Activated naive CD4-positive, alpha-beta T cell treated with anti-CD3 and anti-CD28 coated beads, Interleukin-2, amount 10 ng/mL, durations not matched to agents 7 days and 5 days (primary cell): ENCODE measurements at places on chromosomes 11 and 22.

DNA sequence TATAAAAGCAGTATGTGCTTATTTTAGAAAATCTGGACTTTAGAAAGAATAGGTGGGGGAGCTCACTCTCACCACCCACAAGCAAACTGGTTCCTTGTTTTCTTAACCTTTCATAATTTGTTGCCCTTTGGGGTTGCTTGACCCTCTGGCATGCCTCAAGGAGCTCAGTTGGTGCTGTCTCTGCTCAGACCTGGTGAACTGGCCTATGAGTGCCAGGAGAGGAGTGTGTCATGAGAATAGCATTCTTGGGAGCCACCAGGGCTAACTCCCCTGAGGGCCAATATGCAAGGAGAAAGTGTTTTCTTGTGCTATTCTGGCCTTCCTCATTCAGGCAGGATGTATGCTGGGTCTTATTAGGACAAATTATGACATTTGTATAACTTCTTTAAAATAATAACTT, 21.0 kb upstream of the AMOTL1 start:
- DNase-seq, result no peak

GRCh38 chr11:8838248-8838647, 72.7 kb upstream of the AKIP1 start:
- no peak for DNase-seq

DNA sequence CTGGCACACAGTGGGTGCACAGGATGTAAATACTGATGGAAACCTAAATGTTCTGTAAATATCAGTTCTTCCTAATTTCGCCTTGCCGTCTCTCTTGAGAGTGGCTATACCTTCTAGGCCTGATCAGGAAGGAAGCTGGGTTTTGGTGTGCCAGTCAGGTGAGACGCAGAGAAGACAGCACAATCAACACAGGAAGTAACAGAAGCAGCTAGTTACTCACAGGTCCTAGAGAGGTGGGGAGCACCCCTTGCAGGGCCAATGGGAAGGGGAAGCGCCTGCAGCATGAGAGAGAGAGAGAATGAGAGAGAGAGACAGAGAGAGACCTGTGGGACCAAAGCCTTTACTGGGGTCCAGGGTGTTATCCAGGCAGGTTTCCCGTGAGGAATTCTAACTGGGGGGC, 80.8 kb downstream of the FBLN1 start:
- peak; percentile 36 for DNase-seq

DNA sequence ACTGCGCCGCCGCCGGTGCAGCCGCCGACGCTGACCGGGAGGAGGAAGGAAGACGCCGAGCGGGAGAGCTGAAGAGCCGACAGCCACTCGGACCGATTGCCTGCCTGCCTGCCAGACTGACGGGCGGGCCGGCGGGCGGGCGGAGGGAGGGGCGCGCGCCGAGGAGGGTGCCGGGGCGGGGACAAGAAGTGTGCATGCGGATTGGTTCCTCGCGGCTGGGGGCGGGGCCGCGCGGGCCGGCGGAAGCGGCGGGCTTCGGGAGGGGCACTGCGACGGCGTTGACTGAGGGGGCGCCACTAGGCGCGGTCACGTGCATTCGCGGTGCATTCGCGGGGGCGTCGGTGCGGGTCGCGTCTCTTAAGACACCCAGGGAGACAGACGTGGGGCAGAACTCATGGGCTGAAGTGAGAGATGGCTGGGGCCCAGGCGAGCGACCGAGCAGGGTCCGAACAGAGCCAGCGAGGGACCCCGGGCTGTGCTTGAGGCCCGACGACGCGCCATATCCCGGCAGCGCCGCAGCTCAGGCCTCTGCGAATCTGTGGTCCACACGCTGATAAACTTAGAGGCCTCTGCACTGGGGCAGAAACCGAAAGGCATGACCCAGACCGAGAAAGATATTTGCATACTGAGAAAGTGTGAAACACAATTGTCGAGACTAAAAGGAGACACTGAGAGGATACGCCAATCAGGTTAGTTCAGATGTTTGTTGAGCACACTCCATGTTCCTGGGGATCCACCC, at the start of gene MAPK1:
MAPK1 (minus strand) TSS at position 118 of the 739 bp plus-strand sequence. CDS start 205 bp downstream, outside the sequence.
- peak; percentile 95 for DNase-seq

DNA sequence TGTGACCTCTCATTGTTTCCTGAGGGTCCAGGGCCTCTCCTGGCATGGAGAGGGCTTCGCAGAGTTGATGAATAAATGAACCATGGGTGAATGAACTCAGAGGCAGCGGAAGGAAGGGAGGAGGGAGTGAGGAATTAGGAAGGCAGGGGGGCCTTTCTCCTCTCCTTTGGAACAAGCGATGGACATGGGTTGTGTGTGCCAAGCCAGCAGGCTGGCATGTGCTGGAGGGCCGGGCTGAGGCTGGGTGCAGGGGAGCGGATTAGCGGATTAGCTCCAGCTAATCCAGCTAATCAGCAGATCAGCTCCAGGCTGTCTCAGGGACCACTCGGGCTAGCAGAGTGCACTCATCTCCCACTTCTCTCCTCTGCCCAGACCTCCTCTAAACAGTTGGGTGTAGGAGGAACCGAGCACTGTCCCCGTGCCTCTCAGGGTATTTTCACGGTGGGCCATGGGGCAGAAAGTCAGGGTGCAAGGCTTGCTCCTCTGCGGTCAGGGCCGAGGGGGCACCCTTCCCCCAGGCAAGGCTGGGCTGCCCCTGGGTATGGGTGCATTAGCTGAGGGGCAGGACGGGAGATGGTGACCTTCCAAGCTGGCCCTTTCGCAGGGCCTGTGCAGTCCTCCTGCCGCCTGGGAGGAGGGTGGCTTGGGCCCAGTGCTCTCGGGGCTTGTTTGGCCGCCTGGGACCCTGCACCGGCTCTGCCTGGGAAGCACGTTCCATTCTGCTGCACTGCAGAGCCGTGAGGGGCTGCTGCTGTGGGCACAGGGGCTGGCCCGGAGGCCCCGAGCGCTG, 120.3 kb upstream of the B3GAT1 start:
- DNase-seq, result peak; percentile 11

- DNase-seq, result no peak
These were observed 4.4 kb downstream of the DTX4 start for GRCh38 chr11:59176330-59176729.

DNA sequence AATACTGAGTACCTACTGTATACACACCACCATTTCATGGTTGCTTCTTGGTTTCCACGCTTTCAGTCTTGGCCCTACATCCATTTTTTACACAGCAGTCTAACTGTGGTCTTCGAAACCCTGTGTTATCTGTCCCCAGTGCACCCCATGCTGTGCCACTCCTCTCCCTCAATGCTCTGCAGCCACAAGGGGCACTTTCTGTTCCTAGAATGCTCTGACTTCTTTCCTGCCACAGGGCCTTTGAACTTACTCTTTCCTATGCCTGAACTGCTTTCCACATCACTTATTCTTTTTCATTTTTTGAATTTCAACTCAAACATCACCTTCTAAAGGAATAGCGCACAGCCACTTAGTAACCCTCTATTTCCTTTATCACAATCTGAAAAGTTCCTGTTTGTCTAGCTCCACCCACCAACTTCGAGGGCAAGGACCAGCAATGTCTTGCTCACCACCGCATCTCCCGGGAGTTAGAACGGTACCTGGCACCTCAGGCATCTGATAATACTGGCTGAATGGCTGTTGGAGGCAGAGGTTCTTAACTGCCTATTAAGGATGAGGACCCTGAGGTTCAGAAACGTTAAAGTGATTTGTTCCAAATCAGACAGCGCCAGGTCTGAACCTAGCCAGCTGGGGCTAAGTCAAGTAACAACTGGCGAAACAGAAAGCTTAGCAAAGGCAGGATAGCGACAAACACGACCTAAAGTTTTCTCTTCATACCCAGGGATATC, 568 bp downstream of the ALG8 start:
- peak; percentile 53 for DNase-seq

DNA sequence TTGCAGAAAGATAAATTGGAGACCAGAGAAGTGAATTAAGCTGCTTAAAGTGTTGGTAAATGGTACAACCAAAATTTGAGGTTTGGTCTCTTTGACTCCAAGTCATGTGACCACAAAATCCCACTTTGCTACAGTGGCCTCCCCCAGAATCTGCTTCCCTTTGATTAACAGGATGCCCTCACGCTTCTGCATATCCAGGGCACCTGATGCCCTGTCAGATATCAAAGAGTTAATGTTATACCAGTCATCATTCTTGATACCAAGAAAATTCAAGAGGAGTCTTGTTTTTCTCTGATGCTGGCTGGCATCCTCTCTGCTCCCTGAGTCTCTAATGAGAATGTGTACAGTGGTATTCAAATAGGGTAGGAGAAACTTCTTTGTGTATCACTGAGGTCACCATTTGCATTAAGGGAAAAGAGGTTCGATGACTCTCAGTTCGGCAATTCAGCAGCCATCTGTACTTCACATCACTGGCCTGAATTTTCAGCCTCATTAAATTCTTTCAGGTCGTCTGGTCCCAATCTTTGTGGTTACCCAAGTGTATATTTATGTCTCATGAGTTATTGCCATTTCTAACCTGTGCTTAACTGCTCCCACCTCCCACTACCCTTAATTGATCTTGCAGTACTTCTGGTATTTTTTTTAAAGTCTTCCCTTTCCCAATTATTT, 73.9 kb downstream of the BDNF start:
- DNase-seq, result no peak

DNA sequence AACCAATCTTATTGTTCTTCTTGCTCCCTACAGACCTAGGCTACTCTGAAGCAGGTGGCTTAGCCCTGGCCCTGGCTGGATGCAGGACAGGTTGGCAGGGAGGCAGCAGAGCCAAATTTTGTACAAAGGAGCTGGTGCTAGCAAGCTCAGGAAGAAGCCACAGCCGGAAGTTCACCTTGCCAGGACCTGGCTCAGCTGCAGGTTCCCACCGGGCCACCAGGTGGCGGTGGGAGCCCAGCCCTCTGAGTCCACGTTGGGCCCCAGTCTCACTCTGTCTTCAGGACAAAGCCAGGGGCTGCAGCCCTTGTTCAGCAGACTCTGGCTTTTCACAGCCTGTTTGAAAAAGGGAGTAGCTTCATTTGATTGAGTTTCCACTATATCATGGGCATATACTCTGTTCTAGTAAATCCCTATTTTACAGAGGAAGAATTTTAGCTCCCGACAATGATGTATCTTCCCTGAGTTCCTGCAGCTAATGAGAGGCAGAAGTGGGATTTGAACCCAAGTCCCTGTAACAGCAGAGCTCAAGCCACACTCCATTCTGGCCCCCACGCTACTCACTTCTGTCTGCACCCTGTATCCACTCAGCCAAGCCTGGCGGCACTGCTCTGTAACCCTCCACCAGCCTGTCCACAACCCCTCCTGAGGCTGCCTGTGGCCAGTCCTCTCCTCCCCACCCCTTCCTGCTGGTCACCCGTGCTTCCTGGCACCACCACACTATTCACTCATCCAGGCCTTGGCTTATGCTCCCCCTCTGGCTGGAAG, 3.3 kb downstream of the TKFC start:
- DNase-seq, result peak; percentile 88

DNA sequence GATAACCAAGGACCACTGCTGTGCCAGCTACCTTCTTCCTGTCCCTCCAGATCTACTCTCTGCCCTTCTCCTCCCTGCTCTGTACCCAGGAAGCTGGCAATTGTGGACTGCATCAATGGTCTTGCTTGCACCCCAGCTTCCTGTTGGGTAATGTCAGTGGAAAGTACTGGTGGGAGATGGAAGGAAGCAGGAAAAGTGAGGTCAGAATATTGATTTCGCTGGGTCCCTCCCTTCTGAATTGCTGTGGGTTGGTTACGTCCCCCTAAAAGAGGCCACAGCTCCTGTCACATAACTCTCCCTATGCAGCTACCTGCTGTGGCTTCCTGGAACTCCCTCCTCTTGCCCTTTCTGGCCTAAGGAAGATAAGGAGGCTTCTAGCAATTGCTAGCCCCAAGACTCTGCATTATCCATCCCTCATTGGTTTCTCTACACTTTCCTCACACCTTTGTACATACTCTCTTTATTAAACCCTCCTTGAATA, 81.2 kb downstream of the RASSF10 start:
- no peak for DNase-seq

DNA sequence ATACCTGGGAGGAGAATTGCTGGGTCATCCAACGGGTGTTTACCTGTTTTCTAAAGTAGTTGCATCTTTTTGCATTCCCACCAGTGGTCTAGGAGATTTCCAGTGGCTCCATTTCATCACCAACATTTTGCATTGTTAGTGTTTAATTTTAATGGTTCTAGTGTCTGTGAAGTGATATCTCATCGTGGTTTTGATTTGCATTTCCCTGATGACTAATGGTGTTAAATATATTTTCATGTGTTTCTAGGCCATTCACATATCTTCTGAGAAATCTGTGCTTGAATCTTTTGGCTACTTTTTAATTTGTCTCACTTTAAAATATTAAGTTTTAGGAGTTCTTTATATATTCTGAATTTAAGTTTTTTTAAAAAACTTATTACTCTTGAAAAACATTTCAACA, 439.6 kb downstream of the TMEM135 start:
- no peak for DNase-seq

GRCh38 chr22:20279662-20280134, 11.6 kb upstream of the RTN4R start:
- DNase-seq, result no peak
